Progenitor cell of endocrine pancreas (in vitro differentiated cells): ENCODE measurements at places on chromosomes 16 and 17. TPM values are rescaled to one million over a fixed set of nuclear protein-coding genes. Genes with fewer than 3 reads are reported as not detected.

Gene SPNS2
- 0.60 and 1.5 TPM in 2 replicates for total RNA-seq

Gene TBC1D26
- total RNA-seq: 2.4 and 2.9 TPM in 2 replicates

Gene KRTAP3-1
- total RNA-seq: not detected in 2 replicates

Gene NAGS
- 0.69 and 0.89 TPM in 2 replicates for total RNA-seq

Gene PIRT
- not detected in 2 replicates for total RNA-seq

Gene NTN1
- 3.3 and 4.4 TPM in 2 replicates for total RNA-seq

Gene PYY
- 0.84 and 1.1 TPM in 2 replicates for total RNA-seq

Gene OTOP3
- total RNA-seq: 0.57 and 0.67 TPM in 2 replicates

Gene CPHXL2
- not detected in 2 replicates for total RNA-seq

Gene ATXN7L3
- total RNA-seq: 117 and 135 TPM in 2 replicates

Gene UMOD
- total RNA-seq: 0.11 TPM in 1 of 2 replicates, not detected in the other

Gene HASPIN
- 8.5 and 8.6 TPM in 2 replicates for total RNA-seq

Gene KCNH6
- total RNA-seq: 12.0 and 13.2 TPM in 2 replicates

Gene MSLN
- total RNA-seq: 0.50 TPM in 1 of 2 replicates, not detected in the other

Gene CENPT
- 76.2 and 80.6 TPM in 2 replicates for total RNA-seq

Gene CD300E
- total RNA-seq: not detected in 2 replicates

Gene SLX4
- total RNA-seq: 13.8 and 14.0 TPM in 2 replicates

Gene ZNF785
- total RNA-seq: 46.2 and 50.0 TPM in 2 replicates

Gene FOXJ1
- 18.6 and 19.0 TPM in 2 replicates for total RNA-seq

Gene TAC4
- total RNA-seq: not detected in 2 replicates

Gene DNAJA3
- 38.8 and 42.3 TPM in 2 replicates for total RNA-seq

Gene TOM1L1
- total RNA-seq: 83.1 and 91.2 TPM in 2 replicates

Gene SCNN1B
- total RNA-seq: not detected in 2 replicates

Gene KIFC3
- 27.6 and 34.5 TPM in 2 replicates for total RNA-seq

Gene SULT1A2
- 3.2 and 3.9 TPM in 2 replicates for total RNA-seq

Gene AARSD1
- total RNA-seq: 59.3 and 69.8 TPM in 2 replicates

Gene KRTAP9-2
- not detected in 2 replicates for total RNA-seq

Gene TEKT1
- not detected in 2 replicates for total RNA-seq

Gene CCDC144A
- total RNA-seq: 0.89 and 1.2 TPM in 2 replicates

Gene CSH2
- not detected in 2 replicates for total RNA-seq

Gene DOC2B
- total RNA-seq: 1.2 and 1.3 TPM in 2 replicates
